ENCODE measurements at places on chromosomes 5 and 9. TPM values are rescaled to one million over a fixed set of nuclear protein-coding genes. Genes with fewer than 3 reads are reported as not detected.

GRCh38 chr5:1792842-1793266, 6.8 kb downstream of the MRPL36 start:
- no peak for DNase-seq

DNA sequence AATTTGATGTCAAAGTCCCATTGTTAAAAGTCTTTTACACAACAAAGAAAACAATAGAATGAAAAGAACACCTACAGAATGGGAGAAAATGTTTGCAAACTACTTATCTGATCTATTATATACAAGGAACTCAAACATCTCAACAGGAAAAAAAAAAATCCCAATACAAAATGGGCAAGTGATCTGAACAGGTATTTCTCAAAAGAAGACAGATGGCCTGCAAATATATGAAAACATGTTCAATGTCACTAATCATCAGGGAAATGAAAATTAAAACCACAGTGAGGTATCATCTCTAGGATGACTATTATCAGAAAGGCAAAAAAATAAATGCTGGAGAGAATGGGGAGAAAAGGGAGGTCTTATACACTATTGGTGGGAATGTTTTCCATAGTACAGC, 301.8 kb downstream of the ARHGAP26 start:
- no peak for DNase-seq

Gene HSPB3
- not detected for total RNA-seq

GRCh38 chr5:54874337-54875021, 110.9 kb downstream of the ESM1 start:
- DNase-seq = no peak

Gene PCDHB14
- total RNA-seq = 7.9 TPM

Gene ASTN2
- 29.0 TPM for total RNA-seq
